ENCODE measurements at places on chromosomes 2 and 18.

- no peak for DNase-seq
Measured at GRCh38 chr2:238685713-238686112, 162.2 kb upstream of the TWIST2 start.

- DNase-seq, result peak; percentile 28
Measured at GRCh38 chr2:195756218-195756942, 99.4 kb downstream of the SLC39A10 start.

DNA sequence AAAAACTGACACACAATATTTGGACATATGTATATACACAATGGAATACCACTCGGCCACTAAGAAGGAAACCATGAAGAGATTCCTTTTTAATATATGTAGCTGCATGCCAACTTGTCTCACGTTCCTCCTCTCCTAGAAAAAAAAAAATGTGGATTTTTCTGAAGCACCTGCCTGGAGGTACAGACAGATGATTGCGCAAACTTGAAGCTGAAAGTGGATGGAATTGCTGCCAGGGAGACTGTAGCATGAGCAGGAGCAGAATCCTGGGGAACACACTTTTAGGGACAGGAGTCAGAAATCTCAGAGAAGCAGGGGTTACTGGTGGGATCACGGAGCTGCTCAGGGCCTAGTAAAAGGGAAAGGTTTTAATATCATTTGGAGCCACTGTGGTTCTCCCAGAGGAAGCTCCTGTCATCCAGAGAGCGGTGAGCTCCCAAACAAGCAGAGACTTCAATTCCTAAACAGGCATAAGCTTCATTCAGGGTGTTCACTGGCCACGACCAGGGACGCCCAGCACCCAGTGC is 640 bp upstream of the SPR start:
- no peak for DNase-seq

DNA sequence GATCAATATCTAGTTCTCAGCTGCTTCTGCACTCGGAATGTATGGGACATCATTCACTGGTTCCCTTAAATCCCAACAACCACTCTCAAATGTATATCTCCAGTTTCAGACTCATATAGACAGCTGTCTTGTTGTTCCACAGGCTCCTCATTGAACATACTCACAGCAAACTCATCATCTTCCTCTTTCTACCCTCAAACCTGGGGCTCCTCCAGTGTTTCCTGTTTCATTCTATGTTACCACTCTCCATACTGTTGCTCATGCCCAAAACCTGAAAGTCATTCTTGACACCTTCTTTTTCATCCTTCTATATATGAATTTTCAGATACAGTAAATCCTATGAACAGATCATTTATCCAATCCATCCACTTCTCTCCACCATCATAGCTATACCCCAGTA is 18.7 kb upstream of the REL start:
- DNase-seq, result no peak

DNA sequence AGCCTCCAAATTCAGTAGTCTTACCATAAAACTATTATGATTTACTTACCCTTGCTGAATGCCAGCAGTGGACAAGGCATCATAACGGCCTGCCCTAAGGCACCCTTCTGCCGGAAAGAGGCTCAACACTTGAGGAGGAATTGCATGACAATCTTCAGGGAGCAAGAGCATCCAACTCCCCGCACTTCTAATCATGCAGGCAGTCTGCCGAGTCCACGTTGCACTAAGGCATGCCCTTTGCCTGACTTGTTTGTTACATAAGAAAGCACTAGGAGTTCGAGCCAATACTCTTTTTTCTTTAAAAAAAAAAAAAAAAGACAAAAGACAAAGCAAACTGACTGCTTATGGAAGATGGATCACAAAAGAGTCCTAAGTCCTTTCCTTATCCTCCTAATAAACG is 17.9 kb upstream of the SPTBN1 start:
- DNase-seq, result peak; percentile 39

GRCh38 chr2:218005486-218005885 is 2.7 kb upstream of the TNS1 start:
- DNase-seq, result no peak

DNA sequence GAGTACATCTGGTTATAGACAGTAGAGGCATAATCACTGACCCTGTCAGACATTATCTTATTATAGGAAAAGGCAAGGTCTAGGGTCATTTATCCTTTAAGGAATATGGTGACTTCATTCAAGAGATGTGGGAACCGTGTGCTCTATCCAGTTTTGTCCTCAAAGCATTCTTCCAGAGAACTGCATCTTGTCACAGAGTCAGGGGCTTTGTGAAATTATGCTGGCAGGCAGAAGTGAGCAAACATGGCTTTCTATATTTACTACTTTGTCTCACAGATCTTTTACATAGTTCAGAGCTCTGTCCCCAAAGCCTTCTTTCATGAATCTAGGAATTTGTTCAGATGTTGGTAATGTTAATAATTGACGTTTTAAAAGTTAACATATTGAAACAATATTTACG is 177.4 kb downstream of the ASXL3 start:
- DNase-seq, result no peak

DNA sequence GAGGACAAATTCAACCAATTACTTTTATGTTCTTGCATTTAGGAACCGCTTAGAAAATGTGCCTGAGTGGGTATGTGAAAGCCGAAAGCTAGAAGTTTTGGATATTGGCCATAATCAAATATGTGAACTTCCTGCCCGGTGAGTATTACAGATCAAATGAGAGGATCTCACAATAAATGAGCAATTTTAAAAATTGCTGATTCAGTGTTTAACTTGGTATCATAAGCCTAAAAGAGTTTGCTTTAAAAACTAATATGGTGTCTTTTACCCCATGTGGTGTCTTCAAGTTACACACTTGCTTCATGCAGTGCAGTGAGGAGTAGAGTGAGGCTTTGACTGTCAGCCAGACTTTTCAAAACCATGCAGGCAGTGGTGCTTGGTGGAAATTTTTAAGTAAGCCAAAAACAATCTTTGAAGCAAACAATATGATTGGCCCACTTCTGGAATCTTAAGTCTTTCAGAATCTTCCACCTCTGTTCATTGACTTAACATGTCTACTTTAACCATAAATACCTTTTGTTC is 199.6 kb downstream of the PHLPP1 start:
- no peak for DNase-seq

DNA sequence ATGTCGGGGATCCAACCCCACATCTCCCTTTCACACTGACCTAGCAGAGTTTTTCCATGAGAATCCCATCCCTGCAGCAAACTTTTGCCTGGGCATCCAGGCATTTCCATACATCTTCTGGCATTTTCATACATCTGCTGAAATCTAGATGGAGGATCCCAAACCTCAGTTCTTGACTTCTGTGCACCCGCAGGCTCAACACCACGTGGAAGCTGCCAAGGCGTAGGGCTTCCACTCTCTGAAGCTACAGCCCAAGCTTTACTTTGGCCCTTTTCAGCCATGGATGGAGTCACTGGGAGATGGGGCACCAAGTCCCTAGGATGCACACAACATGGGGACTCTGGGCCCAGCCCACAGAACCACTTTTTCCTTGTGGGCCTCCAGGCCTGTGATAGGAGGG is 32.2 kb upstream of the TEX51 start:
- DNase-seq, result no peak

DNA sequence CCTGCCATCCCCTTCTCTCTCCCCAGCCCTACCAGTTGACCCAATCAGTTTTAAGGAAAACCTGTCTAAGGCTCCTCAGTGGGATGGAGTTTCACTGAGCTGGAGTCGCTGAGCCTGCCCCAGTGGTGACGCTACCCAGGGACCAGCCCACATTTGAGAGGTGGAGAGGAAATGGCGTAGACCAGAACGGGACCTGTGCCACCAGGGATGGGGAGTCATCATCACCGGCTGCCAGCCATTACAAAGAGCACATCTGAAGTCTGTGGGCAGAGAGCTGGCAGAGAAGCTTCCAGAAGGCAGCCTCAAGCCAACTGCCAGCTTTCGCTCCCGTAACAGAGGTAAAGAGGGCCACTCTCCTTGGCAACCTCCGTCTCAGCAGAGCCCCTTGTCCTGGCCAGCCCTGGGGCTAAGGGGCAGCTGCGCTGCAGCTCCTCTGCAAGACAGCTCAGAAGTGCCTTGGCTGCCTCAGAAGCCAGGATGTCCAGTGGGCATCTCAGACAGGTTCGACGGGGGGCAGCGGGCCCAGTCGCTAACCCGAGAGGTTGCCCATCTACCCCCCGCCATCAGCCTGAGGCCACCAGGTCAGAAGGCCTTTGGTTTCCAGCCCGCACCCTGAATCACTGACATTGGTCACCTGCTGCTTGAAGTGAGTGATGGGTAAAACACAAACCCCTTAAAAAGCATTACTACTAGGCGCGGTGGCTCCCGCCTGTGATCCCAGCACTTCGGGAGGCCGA is 15.4 kb downstream of the SDC1 start:
- DNase-seq, result no peak

DNA sequence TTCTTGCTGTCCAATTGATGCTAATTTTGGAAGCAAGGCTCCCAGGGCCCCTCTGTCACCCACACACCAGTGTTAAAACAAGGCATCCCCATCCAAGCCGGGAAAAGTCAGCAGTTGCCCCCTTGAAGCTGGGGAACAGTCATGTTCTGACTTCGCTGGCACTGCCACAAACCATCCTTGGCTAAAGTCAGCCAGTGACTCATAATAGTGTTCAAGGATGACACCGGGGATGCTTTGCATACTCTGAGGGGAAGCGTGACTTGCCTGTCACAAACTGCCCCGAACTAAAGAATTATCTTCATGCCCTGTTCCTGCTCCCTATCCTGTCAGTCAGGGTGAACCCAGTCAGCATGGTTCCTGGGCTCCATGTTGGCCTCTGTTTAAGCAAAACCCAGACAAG is 37.0 kb downstream of the TGFA start:
- no peak for DNase-seq

GRCh38 chr2:182097571-182098164 is 112.0 kb downstream of the PPP1R1C start:
- DNase-seq, result no peak

DNA sequence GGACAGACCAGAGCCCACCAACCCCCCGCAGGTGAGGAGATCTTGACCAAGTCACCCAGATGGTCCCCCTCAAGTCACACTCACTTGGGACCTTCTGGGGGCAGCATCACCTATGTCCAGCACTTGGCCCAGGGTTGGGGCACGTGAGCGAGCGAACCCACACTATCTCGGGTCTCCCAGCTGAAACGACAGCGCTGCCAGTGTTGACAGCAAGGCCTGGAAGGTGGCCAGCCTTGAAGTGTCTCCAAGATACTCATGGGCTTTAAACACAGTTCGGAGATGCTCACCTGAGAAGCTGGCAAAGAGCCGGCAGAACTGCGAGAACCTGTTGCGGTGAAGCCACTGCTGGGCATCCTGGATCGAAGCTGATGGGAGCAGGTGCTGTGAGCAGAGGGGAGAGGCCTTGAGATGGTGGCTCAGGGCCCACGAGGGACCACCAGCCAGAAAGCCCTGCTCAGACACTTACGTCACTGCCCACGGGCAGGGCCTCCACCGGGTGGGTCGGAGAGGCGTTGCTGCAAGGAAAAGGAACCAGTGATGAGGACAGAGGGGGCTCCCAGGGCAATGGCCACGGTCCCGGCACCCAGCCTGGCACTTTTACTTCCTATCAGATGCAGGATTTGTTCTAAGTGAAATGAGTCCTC is 47.5 kb downstream of the TFCP2L1 start:
- no peak for DNase-seq

GRCh38 chr2:3628800-3629199 is 29.2 kb upstream of the ALLC start:
- DNase-seq, result no peak

- DNase-seq, result no peak
Measured at GRCh38 chr2:54894467-54894866, 155.8 kb downstream of the RTN4 start.

DNA sequence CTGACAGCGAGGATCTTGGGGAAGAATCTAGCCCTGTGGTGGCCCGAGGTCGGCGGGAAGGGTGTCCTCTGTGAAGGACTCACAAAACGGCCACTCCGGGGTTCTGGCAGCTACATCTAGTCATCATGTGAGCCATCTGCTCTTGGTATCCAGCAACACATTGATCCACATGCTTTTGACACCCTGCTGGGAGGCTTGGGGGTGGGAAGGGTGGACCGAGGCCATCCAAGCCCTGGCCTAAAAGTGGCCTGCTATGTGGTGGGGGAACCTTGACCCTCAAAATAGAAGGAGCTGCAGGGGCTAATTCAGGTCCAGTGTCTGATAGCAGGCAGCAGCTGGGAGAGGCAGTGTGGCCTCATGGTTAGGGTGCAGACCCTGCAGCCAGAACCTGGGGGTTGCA is 145.7 kb downstream of the CELF4 start:
- no peak for DNase-seq

GRCh38 chr18:76134628-76135027 is 360.4 kb downstream of the ZNF516 start:
- DNase-seq, result no peak

- DNase-seq, result no peak
Measured at GRCh38 chr2:123438675-123439074, 586.4 kb upstream of the CNTNAP5 start.

DNA sequence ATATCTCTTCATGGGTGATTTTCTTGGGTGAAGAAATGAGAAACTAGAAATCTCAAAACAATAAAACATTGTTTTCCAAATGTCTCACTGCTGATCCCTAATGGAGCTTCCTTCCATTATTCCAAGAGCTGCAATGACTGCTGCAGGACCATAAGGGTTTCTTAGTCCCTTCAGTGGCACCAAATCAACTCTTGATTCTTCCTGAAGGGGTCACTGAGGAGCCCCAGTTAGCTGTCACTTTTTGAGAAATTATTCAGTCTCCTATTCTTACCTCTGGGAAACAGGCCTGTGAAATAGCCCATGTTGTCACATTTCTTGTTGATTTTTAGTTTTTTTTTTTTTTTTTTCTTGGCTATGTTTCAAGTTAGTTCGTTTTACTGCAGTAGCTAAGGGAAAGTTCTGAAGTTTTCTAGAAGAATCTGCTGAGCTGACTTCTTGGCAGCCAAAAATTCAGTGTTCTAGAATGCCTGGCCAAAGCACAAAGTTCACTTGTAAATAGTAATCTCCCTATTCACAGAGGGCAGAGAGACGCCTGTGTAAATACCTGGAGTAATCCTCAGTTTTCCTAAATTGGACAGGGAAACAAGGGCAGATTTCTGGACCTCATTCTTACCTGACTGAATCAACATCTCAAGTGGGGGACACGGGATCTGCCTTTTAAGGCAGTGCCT is 480.0 kb downstream of the RIT2 start:
- no peak for DNase-seq

DNA sequence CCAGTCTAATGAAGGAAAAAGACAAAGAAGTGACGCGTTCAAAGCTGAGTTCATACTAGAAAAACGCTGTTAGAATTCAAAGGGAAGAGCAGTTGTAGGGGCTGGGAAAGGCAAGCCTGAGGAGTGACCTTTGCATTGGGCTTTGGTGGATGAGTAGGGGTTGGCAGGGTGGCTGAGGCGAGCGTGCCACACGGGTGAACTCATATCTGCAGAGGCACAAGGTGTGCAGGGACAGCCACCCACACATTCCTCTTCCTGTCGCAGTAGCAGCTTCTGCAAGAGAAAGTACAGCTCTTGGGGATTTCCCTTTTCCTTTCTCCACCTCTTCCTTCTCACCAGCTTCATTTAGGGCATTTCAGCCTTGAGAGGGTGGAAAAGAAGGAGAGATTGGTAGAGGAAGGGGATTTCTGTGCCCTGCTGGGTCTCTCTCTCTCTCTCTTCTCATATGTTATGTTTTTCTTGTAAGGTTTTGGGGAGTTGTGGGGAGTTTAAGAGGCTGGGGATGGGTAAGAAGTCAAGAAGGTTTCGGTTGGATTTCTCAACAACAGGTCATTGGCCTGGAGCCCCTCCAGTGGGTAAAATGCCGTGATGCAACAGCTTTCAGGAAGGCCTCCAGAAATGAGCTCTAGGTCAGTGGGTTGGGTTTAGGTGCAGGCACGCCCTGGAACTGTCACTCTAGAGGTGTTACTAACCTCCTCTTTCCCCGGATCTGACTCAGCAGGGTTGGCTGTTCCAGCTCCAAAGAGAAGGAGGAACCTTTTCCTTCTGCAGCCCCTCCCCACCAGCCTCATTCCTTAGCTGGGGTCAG is 40.1 kb downstream of the ODC1 start:
- peak; percentile 91 for DNase-seq
